ENCODE measurements at places on chromosomes 7 and 10.

GRCh38 chr10:71285180-71285545, 33.9 kb upstream of the SLC29A3 start:
- peak; percentile 69 for DNase-seq

DNA sequence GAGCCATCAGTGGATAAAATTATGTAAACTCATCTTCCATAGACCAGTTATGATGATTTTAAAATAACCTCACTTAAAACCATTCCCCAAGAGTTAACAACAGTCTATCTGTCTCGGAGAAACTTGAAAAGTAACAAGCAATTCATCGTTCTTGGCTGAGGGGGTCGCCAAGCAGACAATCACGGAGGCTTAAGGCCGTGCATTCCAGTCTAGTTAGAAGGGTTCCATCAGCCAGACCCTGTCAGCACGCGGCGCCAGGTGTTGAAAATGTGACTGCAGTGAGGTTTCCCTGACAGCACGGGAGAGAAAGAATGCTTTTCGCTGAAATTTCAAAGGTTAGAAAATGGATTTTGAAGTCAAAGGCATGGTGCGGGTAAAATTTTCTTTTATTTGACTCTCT, 1025.0 kb upstream of the CELF2 start:
- peak; percentile 42 for DNase-seq

GRCh38 chr10:459743-460142, 229.7 kb downstream of the DIP2C start:
- no peak for DNase-seq

DNA sequence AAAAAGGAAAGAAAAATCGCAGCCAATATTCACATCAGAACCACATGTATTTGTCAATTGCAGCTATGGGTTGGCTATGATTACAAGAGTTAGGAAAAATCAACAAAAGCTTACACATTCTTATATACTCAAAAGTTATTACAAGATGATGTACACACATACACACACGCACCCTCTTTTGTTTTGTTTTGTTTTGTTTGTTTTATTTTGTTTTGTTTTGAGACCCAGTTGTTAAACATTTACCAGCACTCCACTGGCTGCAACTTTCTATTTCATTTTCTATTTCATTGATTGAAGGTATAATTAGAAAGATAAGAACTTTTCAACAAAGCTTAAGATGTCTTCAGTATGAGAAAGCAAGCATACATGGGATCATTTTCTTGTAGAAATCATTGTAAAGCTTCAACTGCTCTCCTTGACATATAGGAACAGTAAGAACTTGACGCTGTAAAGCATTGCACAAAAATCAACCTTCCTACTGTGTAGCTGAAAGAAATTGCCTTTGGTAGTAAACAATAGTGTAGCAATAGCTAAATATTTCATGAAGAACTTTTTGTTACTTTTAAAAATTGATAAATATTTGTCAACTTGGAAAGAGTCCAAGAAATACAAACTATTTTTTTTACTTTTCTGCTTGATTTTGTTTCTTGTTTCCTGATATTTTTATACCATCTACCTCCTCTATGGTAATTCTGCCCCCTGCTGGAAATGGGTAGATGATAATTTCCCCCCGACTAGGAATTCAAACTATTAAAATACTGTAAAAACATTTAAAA, 205.9 kb downstream of the MBL2 start:
- no peak for DNase-seq

- DNase-seq: no peak
These were observed 150.2 kb downstream of the VPS50 start for GRCh38 chr7:93382362-93382761.

GRCh38 chr7:143383642-143383957, 2.5 kb downstream of the ZYX start:
- DNase-seq: no peak

DNA sequence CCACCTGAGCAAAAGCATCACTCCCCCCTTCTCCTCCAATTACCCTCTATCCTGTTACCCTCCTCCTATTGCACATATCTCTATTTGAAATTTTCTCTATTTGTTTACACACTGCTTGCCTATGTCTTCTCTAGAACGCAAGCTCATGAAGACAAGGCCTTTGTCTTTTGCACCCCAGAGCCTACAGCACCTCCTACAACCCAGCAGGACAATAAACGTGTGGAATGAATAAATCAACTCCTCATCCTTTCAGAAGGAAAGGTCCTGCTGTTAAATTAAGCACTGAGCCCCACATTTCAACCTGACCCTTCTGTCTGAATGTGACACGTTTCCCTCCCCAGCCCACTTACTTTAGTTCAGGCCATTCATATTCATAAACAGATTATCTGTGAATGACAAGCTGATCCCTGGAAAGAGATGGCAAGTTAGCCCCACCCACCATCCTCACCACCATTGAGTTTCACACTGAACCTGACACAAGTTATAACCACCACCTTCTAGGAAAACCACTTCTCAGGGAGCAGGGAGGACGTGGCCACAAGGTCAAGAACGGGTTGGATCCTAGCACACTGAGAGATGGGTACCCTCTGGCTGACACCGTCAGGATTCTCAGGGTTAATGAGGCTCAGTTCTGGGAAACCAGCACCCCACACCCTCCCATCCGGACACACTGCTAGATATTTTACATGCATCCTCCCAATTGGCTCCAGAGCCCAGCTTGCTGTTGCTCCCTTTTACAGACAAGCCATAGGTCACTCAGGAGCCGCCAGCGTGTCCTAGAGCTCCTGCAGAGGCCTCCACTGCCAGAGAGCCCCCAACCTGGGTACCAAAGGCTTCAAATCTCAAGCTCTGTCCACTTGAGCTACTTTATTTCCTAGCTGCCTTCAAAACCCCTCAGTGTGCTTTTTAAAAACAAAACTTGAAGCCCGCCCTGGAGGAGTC, 934 bp downstream of the PRTFDC1 start:
- DNase-seq: no peak

DNA sequence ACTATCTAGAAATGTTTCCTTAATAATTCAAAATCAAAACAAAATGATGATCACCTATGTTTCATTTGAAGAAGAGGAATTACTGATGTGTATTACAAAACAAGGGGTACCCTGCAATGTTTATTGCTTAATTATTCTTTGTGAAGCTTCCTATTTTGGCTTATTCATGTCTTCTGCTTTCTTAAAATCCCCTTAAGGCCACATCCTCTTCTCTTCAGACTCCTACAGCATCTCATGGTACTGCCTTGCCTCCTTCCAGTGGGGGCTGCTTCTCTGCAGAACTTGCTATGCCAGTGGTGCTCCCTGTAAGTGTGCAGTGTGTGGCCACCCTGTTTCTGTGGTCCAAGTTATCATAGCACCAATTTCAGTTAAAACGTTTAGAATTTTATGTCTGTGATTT, 35.0 kb downstream of the CCDC146 start:
- no peak for DNase-seq

- no peak for DNase-seq
These were observed 573 bp downstream of the BLVRA start for GRCh38 chr7:43758822-43759683.

DNA sequence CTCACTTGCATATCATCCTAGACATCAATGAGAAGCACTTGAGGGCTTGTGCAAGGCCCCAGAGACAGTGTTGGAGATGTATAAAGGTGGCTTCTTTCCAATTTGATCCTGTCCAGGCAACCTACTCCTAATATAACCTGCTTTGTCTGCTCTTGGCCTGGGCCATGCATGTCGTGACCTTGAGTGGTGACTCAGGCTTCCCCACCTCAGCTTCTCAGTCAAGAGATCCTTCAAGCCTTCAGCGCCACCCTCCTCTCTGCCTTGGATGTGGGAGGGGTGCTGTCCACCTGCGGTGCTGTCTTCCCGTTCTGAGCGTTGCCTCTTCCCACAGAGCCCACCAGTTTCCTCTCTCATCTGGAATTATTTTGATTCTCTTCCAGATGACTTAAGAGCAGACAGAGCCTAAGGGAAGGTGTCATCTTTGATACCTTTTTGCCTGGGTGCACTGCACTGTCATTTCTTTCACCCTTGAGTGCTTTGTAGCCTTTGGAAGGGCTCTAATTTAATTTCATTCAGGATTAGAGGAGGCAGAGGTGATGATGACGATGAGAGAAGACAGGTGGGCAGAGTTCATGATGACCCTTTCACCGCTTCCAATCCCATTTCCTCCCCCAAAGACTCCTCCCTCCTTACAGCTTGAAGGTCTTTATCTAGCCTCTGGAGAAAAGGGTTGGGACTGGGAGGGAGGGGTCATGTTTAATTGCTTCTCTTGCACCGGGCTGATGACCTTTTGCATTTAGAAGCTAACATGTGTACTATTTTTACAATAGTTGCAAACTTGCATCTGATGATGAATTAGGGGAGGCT, 6.9 kb downstream of the LSMEM1 start:
- DNase-seq: no peak

GRCh38 chr7:103446049-103446520, at the start of gene SLC26A5:
TSS of gene SLC26A5 (minus strand) at chr7:103446207. CDS start at chr7:103421514, 24,693 bp downstream.
- peak; percentile 43 for DNase-seq
